DMS 273 treated with DMSO at 0.1 percent for 48 hours (cell line): ENCODE measurements at places on chromosomes 4 and X.

- DNase-seq = no peak
Observed at GRCh38 chr4:174016251-174016650, 267.2 kb downstream of the FBXO8 start.

DNA sequence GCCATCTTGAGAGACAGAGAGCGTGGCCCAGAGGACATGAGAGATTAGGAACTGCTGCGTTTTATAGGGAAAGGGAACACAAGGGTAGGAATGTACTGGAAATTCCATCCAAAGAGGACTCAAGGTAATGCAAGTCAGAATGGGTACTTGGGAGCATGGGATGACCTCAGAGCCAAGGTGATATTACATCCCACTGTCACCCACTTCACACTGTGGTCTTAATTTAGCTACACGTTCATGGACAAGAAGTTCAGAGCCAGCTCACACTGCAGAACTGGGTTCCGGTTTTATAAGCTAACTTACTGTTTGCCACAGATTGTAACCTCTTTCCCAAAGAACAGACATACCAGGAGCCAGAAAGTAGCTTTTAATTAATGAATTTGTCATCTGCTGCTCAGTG lies 244.7 kb downstream of the CBR4 start:
- DNase-seq = no peak

DNA sequence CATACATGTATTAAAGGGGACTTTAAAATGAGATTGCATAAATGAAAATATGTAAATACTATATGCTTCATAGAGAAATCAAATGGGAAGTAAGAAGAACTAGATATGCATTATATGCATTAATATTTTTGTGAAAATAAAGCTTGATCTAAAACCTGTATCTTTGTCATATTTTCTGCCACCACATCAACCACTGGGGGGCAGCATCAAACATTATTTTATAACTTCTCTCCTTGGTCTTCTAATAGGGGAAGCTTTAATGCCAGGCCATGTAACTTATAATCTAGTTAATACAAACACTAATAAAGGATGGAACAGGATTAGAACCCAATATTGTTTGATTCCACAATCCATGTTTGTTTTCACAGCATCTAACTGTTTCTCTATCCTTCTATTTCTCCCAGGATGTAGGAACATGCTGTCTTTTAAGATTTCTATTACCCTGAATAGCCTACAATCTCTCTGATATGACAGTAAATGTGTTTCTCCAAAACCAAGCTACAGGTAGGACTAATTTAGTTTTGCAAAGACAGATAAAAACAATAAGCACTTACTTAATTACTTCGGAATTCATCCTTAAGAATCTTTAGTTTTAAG lies 10.0 kb downstream of the QRFPR start:
- DNase-seq = no peak

GRCh38 chr4:78296261-78296660 lies 239.1 kb downstream of the FRAS1 start:
- no peak for DNase-seq

GRCh38 chr4:7731437-7731836 lies 208.2 kb downstream of the AFAP1 start:
- no peak for DNase-seq

GRCh38 chr4:48275247-48275646 lies 5.6 kb upstream of the TEC start:
- DNase-seq = no peak

DNA sequence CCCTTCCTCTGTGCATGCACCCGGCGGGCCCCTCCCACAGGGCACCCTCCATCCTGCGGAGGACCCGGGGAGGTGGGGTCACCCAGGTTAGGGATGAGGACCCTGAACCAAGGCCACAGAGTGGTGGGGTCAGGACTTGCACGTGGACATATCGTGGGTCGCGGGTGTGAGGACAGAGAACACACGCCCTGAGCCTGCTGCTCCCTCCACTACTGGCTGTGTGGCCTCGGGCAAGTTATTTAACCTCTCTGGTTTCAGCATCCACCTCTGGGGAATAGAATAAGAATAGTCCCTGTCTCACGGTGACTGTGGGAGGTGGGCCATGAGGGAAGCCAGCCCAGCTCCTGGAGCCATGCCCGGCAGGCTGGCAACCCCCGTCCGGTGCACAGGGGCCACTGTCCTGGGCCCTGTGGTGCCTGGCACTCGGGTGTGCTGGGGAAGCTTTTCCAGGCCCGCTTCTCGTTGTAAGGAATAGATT lies 5.1 kb downstream of the PSAPL1 start:
- no peak for DNase-seq

DNA sequence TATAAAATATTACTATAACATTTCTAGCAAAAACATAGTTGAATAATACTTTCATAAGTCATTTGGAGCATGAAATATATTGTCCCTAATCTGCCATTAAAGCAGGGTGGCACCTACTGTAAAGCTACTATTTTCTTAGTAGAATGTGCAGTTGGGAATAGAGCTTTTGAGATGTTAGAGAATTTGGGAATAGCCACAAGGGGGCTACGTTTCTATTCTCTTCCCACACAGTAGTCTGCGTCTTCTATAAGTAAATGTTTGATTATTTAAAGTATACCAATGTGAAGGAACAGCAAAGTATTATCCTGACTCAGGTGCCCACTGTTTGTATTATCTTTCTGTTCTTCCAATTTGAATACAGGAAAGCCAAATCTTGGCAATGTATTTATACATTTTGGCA lies 323.2 kb upstream of the GIMD1 start:
- DNase-seq = no peak

- DNase-seq = no peak
Observed at GRCh38 chr4:139241086-139241783, 38.8 kb downstream of the MGARP start.

DNA sequence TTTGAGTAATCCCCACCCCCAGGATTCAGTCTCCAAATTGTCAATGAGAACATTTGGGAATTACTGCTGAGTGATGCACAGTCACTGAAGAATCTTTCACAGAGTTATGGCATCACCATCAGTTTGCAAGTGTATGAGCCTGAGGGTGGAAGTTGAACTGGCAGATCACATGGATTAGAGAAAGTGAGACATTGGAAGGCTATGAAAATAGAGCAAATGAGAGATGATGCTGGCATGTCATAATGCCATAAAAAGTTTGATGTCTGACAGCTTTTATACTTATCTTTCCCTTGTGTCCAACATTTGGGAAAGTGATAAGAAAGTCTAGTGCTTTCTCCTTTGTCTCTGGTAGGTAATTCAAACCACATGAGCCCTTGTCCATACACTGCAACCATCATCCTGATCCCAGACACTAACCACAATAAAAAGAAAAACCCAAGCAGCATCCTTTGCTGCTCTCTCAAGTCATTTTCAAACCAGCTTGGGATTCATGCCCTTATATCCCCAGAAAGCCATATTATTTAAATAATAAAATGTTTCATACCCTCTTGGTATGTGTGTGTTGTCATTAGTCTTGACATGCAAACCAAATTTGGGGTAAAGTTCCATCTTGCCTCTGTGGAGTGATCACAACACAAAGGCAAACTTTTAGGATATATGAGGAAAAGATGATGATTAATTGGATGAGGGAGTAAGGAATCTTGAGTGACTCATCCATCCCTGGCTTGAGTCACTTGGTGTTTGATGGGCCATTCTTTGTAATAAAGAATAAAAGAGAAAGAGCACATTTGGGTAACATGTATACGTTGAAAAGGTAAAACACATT lies 438.9 kb downstream of the GRXCR1 start:
- DNase-seq = no peak

- no peak for DNase-seq
Observed at GRCh38 chr4:188387179-188387791, 248.0 kb downstream of the TRIML1 start.

DNA sequence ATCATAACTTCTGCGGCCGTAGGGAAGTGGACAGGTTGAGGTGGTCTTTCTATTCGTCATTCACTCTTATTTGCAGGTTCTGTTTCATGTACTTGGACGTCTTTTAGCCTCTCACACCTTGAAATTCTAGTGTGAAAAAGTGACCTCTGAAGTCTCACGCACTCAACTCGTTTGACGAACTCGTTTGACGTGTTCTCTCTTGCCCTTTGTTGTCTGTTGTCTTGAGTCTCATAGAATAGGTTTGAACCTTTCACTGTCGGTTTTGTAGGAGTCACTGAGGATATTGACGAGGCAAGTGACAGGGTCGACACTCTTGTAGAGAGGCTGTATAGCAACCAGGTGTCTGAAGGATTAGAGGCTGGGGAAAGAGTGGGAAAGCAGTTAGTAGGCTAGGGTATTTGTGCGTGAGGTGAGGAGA lies 1.1 kb upstream of the PGRMC2 start:
- DNase-seq = no peak

- no peak for DNase-seq
Observed at GRCh38 chrX:16022580-16023200, 100.7 kb upstream of the GRPR start.

DNA sequence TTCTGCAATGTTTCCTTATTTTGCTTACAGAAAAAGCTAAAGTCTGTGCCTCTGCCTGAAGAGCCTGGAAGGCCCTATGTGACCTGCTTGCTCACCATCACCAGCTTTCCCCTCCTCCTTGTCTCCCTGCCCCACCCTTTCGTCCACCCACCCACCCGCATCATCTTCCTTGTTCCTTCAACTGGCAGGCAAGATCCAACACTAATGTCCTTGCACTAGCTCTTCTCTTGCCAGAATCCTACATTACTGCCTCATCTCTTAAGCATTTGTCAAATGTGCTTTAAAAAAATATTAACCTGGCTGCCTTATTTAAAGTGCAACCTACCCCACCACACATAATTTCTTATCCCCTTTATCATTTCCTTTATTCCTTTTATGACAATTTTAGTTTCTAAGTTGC lies 165.1 kb upstream of the PPP3CA start:
- DNase-seq = no peak

DNA sequence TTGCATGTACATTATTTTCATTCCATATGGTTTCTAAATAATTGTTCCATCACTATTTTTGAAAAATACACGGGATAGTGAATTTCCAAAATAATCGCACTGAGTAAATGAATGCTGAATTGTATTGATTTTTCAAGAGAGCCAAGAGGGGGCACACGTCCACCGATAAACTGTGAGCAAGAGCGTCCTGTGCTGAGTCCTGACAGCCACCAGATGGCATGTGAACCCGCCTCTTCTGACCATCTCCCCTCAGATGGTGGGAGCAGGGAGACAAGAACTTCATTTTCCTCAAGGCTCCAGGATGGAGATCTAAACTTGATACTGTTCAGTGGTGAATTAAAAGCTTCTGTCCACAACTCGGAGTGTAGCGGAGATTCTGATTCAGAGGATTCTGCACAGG lies 30.6 kb upstream of the IL9R start:
- peak; percentile 66 for DNase-seq

- no peak for DNase-seq
Observed at GRCh38 chr4:7638984-7639789, 204.5 kb upstream of the PSAPL1 start.
